ENCODE measurements at places on chromosomes 12 and 14.

DNA sequence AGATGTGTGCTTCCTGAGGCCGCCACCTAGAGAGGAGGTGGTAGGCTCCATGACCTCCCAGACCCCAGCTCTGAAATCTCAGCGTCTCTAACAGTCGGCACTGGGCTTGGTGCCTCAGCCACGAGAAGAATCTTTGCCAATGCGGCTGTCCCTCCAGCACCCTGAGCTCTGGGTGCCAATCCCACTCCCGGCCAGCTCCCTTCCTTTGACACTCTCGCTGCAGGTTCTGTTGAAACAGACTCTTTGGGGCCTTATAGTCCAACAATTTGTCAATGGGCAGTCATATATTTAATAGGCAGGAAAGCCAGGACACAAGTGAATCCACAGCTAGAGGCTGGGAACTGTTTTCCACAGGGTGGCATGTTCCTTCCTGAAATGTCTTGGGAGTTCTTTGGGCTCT is 52.8 kb downstream of the PRMT8 start:
- DNase-seq, result no peak

GRCh38 chr14:94472842-94473241 is 3.2 kb downstream of the SERPINA9 start:
- no peak for DNase-seq

- no peak for DNase-seq
These were observed 61.5 kb downstream of the PRKCH start for GRCh38 chr14:61382842-61383241.

GRCh38 chr12:25293653-25294052 is 42.9 kb upstream of the KRAS start:
- DNase-seq, result no peak

DNA sequence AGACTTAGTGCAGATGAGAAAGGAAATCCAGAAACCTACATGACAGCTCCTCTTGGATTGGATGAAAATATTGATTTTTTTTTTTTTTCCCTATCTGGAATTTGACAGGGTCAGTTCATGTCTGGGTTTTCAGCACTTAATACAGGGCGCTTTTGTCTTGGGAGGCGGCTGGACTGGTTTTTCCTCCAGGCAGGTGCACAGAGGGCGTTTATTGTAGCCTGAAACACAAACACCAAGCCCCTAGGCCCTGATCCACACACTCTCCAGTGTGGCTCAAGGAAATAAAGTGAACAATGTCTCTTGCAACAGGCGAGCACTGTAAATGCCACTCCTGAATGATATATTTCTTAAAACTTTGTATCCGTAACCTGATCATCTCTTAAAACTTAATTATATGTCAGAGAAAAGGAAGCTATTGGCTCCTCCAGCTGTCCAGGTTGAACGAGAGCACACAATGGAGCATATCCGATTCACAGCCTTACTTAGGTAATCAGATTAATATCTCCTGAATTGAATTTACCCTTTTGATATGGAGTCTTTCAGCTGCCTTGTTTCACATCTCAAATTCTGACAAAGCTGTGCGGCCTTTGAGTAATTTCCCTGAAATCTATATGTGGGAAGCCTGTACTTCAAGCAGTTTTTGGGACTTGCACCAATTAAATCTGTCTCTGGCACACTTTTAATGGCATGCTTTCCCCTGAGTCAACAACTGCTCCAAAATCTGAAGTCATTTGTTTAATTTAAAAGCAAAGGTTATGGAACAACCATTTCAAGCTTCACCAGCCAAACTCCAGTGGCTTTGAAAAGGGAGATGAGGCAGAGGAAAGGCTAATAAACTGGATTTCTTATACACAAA is 485.7 kb downstream of the ZFP36L1 start:
- DNase-seq, result no peak

- DNase-seq, result no peak
These were observed 488.3 kb upstream of the SYT1 start for GRCh38 chr12:78376257-78376656.

GRCh38 chr14:97129639-97130038 is 332.5 kb downstream of the VRK1 start:
- DNase-seq, result no peak

DNA sequence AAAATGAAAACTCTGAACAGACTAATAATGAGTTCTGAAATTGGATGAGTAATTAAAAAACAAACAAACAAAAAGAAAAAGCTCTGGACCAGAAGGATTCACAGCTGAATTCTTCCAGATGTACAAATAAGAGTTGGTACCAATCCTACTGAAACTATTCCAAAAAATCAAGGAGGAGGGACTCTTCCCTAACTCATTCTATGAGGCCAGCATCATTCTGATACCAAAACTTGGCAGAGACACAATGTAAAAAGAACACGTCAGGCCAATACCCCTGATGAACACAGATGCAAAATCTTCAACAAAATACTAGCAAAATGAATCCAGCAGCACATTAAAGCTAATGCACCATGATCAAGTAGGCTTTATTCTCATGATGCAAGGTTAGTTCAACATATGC is 183.9 kb upstream of the CNOT2 start:
- no peak for DNase-seq

- DNase-seq, result no peak
These were observed 229.5 kb downstream of the NAV3 start for GRCh38 chr12:78060186-78060585.

- no peak for DNase-seq
These were observed 150.3 kb upstream of the PTPRQ start for GRCh38 chr12:80293759-80294158.

DNA sequence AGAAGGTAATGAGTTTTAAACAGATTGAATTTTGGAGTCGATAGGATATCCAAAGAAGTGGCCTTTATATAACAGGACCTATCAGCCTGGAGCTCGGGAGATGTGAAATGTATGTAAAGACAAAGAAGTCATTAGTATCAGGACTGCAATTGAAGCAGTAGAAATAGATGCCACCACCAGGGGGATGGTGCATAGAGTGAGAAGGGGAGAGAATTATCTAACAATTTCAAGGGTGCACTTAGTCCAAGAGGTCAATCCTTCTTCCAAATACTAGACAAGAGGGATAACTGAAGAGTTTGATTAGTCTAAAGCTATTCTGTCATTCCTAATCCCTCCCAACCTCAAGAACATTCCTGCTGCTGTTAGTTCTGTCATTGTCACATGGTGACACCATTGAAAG is 127.8 kb downstream of the CFAP54 start:
- no peak for DNase-seq

DNA sequence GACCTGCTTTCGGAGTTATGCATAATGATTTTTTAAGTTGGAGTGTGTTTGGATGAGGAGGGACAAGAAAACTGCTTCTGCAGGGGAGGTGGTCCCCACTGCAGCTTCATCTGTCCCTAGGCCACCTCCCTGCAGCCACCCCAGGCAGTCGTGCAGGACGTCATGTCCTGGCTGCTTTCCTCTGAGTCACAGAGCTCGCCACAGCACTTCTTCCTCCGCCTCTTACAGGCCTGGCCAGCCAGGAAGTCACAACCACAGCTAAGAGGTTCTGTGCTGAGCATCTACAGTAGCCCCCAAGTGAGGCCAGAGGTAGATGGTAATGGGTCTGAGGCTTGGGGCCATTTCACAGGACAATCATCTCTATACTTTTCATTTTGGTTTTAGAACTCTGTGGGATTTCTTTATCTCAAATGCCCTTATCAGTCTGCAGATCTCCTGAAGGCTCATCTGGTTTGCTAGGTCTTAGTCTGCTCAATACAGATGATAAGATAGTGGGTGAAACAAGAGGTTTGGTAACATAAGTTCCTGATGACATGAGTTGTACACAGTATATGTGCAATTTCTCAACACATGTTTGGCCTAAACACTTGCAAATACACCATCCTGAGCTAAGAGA is 106.4 kb downstream of the ARF6 start:
- peak; percentile 84 for DNase-seq

DNA sequence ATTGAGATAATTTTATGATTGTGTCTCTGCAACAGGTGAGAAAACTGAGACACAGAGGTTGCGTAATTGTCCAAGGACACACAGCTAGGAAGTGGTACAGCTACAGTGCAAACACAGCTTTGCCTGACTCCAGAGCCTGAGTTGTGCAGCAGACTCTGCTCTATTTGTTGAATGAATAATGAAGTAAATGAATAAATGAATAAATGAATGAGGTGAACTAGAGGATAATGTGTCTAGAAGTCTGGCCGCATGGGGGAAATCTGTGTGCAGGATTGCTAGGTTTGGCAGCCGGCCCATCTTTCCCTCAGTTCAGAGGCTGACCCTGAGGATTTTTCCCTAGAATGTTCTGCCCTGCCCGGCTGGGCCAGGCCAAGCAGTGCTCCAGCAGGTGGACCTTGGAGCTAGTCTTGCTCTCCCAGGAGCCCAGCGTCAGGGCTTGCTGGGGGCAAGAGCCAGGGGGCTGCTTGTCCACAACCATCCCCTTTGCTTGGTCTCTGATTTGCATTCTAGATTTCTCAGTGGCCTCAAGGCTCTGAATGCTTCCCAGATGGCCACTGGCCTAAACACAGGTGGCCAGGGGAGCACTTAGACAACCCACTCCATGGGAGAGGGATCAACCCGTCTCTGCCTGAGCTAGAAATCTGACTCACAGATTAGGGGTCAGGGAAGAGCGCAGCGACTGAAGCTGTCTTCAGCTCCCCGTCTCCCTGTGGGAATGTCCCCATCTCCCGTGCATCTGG is 225.2 kb downstream of the C12orf75 start:
- DNase-seq, result no peak

DNA sequence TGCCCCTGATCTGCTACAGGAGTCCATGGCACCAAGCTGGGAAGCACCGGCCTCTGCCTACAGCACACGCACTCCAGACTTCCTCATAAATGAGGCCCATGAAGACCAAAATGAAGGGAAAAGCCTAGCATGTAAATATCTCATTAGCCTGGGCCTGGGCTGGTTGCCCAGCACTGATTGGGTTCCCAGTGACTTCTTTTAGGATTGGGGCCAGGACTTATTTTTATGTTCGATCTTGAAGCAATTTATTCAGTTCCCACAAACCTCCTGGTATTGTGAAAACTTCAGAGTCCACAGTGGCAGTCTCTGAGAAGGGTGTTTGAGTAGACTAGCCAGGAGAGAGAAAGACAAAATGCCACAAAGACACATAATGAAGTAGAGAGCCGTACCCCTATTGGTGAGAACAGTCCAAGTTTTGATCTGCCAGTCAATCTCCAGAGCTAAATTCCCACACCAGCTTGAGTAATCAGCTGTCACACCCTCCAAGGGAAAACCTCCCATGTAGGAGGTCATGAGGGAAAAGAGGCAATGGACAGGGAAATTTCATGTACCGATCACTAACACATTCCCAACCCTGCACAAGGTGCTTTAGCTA is 78.2 kb downstream of the PHLDA1 start:
- no peak for DNase-seq

- no peak for DNase-seq
These were observed 80.8 kb downstream of the MNAT1 start for GRCh38 chr14:60815371-60815770.

GRCh38 chr12:82648259-82648909 is 38.3 kb upstream of the TMTC2 start:
- DNase-seq, result no peak

- no peak for DNase-seq
These were observed 247.8 kb upstream of the OR4E1 start for GRCh38 chr14:21921453-21921852.

GRCh38 chr14:100200311-100200710 is 38.6 kb upstream of the YY1 start:
- no peak for DNase-seq

DNA sequence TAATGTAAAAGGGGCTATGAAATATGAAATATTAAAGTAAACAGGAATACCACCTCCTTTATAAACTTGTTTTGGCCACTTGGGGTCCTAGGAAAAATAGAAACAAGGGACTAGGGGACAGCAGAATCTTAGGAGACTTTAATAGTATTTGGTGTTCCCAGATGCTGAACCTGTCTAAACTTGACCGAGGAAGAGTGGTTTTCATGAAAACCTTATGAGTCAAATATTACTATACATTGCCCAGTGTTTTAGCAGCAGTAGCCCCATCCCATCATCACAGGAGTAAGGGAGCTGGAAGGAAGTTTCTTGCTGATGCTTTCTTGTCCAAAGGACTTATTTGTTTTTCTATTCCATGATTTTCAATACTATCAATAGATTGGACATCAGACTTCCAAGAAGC is 177.5 kb upstream of the CAND1 start:
- DNase-seq, result no peak

DNA sequence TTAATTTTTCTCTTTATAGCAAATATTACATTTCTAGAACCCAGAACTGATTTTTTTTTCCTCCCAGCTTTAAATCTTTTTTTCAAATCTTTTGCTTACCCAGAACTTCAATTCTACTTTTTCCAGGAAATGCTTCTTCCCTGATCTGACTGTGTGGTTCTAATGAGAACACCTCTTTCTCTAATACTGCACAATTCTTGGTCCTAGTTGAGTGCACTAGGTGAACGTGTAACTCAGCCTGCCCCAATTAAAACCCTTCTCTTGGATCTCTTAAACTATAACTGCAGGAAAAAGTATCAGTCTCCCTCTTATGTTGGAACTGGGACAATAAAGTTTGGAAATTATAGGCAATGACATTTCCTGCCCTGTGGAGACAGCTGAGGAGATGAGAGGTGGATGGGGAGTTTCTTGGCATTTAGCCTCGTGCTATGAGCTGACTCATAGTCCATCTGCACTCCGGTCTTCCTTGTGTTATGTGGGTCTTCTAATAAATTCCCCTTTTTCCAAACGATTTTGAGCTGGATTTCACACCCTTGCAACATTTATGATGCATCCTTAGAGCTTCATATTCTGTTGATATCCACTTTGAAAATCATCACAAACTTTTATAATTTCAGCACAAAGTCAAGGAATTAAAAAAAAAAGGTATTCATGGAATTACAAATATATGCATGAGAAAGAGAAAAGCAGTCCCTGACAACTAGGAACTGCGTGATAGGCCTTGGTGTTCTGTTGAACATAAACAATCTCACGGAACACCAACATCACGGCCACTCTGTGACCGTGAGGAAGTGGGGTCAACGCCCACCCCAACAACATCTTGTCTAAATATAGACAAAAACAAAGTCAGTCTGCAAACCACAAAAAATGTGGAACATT is 52.4 kb downstream of the BRMS1L start:
- DNase-seq, result no peak

DNA sequence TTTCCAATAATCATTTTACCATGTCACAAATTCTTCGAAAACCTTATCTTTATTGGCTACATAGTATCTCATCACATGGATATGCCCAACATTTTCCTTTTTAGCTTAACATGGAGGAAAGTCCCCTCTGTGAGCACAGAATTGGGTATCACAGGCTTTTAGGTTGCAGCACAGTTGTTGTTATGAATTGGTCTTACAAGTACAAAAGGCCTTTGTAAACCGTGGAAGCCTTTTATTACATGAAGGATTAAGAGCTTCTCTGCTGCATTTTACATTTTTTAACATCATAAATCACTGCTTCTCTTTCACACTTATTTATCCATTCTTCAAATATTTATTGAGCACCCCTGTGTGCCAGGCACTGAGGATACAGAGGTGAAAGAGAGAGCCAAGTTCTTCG is 26.2 kb downstream of the UBE3B start:
- DNase-seq, result no peak

All from 8988T (cell line).